Inflammatory macrophage treated with lipopolysaccharide for 4 hours (primary cell): ENCODE measurements at places on chromosomes 16 and 17.

DNA sequence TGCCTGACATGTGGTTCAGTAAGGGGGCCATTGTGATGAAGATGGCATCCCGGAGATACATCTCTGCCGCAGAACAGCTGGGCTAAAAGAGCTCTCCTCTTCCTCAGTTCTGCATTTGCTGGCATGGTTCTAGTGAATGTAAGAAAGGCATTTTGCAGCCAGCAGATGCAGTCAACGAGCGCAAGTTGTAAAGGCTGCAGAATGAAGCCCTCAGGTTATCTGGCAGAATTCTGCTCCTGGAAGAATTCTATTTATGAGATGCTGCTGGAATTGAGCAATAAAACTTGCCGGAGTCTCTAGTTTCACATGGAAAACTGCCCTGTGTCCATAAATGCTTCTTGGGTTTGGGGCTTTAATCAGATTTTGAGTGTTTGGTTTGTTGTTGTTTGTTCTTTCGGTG is 176.8 kb upstream of the HSBP1 start:
- DNase-seq = no peak

DNA sequence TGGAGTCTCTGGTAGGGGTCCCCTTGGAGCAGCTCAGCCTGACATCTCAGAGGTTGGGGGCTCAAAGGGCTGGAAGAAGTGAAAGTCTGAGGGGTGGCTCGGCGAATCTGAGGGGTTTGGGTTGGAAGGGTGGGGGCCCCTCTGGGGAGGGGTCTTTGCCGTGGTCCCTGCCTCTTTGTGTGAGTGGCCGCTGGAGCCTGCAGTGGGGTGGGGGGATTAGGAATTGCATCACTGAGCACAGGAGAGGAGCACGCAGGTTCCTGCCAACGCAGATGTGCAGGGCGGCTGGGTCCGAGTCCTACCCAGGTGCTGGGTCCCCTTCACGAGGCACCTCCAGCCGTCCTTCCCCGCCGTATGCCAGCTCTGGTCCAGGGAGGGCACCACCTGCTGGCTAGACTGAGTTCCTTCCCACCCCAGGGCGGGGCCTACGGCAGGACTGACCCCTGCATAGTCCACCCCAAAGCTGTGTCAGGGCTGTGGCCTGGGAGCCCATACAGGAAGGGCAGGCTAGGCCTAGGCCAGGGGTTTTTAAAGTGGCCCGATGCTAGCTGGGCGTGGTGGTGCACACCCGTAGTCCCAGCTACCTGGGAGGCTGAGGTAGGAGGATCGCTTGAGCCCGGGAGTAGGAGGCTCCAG is 9.9 kb downstream of the FMNL1 start:
- peak; percentile 53 for DNase-seq

DNA sequence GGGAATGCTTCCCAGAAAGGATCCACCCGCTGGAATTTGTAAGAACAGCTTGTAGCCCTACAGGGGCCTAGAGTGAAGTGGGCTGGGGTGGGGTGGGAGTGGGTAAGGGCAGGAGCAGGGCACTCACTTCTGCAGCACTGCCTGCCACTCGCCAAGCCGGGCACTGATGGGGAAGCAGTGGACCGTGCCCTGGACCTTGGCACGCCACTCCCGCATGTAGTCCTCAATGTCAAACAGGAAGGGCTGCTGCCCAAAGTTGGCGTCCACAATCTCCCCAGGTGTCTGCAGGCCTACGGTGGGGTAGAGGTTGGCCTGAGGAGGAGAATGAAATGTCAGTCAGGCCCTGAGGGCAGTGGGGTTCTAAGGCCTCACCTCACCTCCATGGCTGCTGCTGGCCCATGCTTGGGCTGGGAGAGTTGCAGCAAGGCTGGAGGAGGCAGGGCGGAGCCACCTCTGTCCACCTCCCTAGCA is 15.7 kb upstream of the GFOD2 start:
- no peak for DNase-seq

DNA sequence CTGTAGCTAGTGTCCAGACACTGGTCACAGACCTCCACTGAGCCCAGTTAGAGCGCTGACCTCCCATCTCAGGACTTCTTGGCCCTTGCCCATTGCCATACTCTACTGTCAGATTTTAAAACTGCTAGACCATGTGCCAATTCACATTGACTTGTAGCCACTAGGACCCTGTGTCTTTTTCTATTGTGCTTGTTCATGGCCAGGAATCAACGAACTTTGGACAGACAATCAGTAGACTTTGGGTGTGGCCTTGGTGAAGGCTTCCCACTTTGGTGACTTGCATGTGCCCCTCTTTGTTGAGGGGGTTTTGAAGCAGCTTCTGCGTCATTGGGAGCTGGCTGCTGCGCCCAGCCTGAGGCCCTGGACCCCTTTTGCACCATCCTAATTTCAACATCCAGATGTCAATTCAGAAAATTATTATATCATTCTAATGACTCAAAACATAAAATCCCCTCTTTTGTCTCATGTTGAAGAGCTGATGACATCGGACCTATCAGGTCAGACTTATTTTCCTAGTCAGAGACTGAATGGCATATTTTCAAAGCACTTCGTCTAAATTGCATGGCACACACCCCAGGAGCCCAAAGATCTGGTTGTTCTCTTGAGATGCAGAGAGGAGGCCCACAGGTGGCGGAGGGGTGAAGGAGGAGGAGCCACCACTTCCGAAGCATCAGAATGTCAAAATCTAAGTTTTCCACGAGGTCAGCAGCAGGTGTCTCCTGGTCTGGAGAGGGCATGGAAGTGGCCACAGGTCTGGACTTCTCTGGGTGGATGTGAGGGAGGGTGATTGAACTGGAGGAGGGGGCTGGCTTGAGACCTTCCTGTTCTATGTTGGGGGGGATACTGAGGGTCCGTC is 93.4 kb upstream of the CBX4 start:
- peak; percentile 31 for DNase-seq

- DNase-seq = no peak
These were observed at the start of gene ALOX12B for GRCh38 chr17:8087075-8087951. TSS of gene ALOX12B (minus strand) at chr17:8087716. CDS start at chr17:8087442, 274 bp downstream.

GRCh38 chr17:41549596-41550039 is 21.5 kb upstream of the KRT19 start:
- no peak for DNase-seq

DNA sequence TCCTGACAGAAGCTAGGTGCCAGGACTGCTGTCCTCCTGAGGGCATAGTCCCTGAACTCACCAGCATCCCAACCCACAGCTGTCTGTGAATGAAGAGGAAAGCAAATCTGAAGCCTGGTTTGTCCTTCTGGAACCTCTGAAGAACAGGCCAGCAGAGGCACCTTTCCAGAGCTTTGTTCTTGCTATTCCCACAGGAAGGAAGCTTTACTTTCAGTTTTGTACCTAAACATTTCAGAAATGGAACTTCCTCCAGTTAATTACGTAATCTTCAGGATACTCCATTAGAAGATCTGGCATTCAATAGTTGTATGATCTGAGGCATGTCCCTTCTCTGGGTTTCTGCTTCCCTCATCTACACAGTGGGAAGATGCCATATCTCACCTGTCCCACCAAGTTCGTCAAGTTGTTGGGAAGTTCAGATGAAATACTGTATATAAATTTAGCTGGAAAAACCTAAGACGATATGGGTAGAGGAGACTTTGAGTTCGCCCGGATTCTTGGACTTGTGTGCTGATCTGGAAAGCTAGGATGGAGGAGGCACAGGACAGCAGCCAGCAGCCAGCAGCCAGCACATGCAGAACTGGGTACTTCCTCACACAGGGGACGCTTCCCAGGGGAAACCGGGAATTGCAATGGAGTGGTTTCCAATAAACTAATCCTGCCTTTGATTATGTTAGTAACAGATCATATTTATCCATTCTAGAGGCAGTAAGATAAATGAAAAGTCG is 22.4 kb downstream of the NXPH3 start:
- peak; percentile 30 for DNase-seq

DNA sequence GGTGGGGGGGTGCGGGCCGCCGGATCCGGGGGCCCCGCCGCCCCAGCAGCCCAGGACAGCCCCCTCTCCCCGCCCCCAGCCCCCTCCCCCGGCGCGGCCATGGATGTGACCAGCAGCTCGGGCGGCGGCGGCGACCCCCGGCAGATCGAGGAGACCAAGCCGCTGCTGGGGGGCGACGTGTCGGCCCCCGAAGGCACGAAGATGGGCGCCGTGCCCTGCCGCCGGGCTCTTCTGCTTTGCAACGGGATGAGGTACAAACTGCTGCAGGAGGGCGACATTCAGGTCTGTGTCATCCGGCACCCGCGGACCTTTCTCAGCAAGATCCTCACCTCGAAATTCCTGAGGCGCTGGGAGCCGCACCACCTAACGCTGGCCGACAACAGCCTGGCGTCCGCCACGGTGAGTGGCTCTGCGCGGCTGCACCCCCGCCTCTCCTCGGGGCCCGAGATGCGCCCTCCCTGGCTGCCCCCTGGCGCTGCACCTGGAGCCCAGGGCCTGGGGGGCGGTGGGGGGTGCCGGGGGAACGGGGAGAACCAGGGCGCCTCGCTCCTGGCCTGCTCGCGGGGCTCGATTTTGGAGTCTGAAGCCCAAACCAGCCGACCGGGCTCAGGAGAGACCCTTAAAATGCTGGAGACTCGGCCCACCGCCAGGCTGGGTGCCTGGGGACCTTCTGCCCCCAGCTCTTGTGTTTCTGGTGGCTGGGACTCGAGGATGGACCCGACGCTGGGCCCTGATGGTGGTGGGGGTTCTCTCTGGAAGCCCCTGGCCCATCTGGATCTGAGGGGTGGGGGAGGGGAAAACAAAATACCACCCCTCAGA is 744 bp downstream of the CMIP start:
- DNase-seq = peak; percentile 35

- no peak for DNase-seq
These were observed 17.3 kb upstream of the KCNJ12 start for GRCh38 chr17:21358682-21359482.

DNA sequence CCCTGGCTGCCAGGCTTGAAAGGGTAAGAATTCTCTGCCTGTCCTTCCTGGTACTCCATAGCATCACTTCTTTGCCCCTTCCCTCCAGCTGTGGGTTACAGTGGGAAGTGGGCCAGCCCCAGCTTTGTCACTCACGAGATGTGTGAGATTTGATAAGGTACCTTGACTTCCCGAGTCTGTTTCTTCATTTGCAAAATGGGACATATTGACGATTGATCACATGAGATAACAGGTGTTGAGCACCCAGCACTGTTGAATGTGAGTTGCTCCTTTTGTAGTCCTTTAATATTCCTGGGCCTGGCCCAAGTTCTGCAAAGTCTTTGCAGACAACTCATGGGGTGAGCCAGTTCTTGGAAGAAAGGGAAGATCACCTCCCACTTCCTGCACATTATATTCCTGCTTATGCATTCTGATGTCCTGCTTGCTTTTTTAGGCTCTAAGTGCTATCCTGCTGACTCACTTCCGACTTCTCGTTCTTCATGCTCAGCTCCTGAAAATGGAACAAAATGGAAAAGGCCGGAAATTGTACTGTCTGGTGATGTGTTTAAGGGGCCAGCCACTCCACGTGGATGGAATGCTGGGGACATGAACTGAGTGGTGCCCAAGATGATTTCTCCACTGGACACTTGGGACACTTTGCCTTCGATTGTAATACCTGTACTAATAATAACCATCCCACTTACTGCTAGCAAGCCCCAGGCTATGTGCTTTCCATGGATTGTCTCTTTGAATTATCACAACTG is 8.3 kb upstream of the NLK start:
- peak; percentile 41 for DNase-seq

GRCh38 chr17:205817-206216 is 24.4 kb upstream of the DOC2B start:
- DNase-seq = no peak

GRCh38 chr17:6069539-6070429 is at the start of gene WSCD1:
TSS of gene WSCD1 (plus strand) at chr17:6070379. CDS start at chr17:6080659, 10,280 bp downstream.
- no peak for DNase-seq
